Mucosa of gallbladder (tissue), 1 donor: ENCODE measurements at places on chromosomes 6 and 20. TPM values are rescaled to one million over a fixed set of nuclear protein-coding genes. Genes with fewer than 3 reads are reported as not detected.

Gene STX16
- total RNA-seq = 63.7 TPM

Gene COX4I2
- 3.8 TPM for total RNA-seq

Gene PRRC2A
- 162 TPM for total RNA-seq

Gene MLIP
- 0.20 TPM for total RNA-seq

Gene LTB
- 4.9 TPM for total RNA-seq

Gene CENPW
- total RNA-seq = 3.3 TPM

Gene DSP
- total RNA-seq = 79.1 TPM
